ENCODE measurements at places on chromosomes 2 and 18. TPM values are rescaled to one million over a fixed set of nuclear protein-coding genes. Genes with fewer than 3 reads are reported as not detected.
A peak's percentile ranks its signal among the peaks of the same experiment; 100 is the strongest.

DNA sequence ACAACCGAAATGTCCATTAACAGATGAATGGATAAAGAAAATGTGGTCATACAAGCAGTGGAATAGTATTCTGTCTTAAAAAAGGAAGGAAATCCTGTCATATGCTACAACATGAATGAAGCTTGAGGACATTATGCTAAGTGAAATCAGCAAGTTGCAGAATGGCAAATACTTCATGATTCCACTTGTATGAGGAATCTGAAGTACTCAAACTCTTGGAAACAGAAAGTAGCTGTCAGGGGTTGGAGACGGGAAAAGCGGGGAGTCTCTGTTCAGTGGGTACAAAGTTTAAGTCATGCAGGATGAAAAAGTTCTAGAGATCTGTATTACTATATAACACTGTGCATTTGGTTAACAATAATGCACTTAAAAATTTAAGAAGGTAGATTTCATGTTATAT is 209.0 kb upstream of the SIX2 start:
- no peak overlapping the region for H3K4me3 ChIP-seq
- H3K36me3 ChIP-seq, result no peaks in the 10 kb centered on the region
- H3K4me1 ChIP-seq, result no peaks in the 10 kb centered on the region
- no peak overlapping the region for H3K27ac ChIP-seq
- H3K27me3 ChIP-seq, result peaks cover 3% of the 10 kb centered on the region

DNA sequence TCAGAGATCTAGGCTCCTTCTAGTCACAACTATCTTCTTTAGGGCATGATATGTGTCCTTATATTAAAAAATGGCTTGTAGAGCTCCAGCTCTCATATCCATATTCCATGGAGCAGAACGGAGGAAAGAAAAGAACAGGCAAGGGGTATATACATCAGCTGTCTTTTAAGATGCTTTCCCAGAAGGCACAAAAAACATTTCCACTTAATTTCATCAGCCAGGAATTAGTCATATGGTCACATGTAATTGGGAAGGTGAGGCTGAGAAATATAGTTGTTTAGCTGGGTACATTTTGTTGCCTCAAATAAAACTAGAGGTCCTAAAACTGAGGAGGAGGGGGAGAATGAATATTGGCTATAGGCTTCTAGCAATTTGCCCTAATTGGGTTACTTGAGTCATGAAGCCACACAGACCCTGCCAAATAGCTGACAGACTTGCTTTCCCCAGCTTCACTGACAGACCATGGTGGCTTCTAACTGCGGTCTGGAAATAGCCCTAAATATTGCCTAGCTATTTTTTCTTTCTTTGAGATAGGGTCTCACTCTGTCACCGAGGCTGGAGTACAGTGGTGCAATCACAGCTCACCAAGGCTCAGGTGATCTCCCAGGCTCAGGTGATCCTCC is 20.0 kb downstream of the MAIP1 start:
- DNase-seq, result no peak
- H3K4me3 ChIP-seq, result no peak overlapping the region
- no peak overlapping the region for H3K27ac ChIP-seq
- peaks cover 3% of the 10 kb centered on the region for H3K36me3 ChIP-seq
- H3K4me1 ChIP-seq, result peaks cover 9% of the 10 kb centered on the region
- H3K27me3 ChIP-seq, result no peaks in the 10 kb centered on the region

DNA sequence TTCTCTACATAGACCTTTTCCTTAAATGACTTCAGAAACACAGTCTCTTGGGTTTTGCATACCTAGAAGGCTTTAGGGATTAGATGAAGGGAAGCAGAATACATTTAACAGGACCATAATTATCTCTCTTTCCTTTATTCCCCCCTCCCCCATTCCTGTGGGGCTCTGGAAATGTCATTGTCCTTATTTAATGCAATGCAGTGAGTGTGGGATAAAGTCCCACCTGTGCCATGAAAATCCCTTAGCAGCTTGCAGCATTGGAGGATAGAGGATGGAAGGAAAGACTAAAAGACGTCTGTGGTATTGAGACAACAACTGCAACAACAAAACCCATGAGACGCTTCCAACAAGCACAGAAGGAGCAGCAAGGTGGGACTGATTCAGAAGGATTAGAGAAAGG is 117.8 kb upstream of the DCC start:
- no peaks in the 10 kb centered on the region for H3K27me3 ChIP-seq
- no peak for DNase-seq
- H3K27ac ChIP-seq, result no peak overlapping the region
- H3K36me3 ChIP-seq, result no peaks in the 10 kb centered on the region
- no peaks in the 10 kb centered on the region for H3K4me1 ChIP-seq

DNA sequence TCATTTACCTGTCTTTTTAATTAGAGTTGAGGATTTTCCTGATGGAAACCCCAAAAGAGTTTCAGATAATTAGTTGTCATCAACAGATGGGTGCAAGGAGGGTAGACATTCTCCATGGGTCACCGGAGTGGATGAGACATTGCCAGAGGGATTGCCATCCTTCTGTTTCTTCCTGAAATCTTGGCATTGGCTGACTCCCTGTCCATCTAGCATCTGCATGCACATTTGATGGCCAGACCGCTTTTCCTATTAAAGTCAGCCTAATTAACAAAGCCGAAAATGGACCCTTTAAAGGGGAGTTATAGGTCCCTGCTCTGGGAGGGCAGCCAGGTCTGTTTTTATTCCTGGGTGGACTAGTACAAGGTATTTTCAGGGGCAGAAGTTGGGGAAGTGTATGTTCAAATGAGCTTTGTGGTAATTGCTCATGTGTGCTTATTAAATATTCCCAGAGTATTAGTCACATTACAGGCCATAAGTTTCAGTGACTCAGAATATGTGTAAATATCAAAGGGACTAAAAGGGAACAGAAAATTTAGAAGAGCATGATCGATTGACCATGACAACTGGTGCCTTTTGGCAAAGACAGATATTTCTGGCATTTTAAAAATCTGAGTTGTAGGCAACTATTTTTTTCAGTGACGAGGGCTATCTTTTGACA is 209.8 kb downstream of the PHLPP1 start:
- H3K4me3 ChIP-seq, result no peak overlapping the region
- peaks cover 3% of the 10 kb centered on the region for H3K4me1 ChIP-seq
- H3K27ac ChIP-seq, result no peak overlapping the region
- H3K36me3 ChIP-seq, result no peaks in the 10 kb centered on the region
- H3K27me3 ChIP-seq, result no peaks in the 10 kb centered on the region

DNA sequence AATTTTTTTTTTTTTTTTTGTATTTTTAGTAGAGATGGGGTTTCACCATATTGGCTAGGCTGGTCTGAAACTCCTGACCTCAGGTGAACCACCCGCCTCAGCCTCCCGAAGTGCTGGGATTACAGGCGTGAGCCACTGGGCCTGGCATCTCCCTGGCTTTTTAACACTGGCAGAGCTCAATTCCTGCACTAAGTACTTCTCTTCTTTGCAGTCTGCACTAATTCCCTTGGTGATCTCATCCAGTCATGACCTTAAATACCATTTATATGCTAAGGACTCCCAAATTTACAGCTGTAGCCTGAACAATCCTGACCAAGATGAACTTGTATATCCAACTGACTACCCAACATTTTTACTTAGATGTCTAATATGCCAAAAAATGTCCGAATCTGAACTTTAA is 10.2 kb downstream of the PREPL start:
- H3K4me1 ChIP-seq, result peaks cover 23% of the 10 kb centered on the region
- H3K4me3 ChIP-seq, result no peak overlapping the region
- peak; percentile 79 for DNase-seq
- no peaks in the 10 kb centered on the region for H3K36me3 ChIP-seq

GRCh38 chr2:68771211-68771751 is 36.7 kb downstream of the ARHGAP25 start:
- H3K4me1 ChIP-seq, result peaks cover 25% of the 10 kb centered on the region
- H3K27ac ChIP-seq, result peak overlapping the region; percentile 34
- no peaks in the 10 kb centered on the region for H3K36me3 ChIP-seq
- H3K4me3 ChIP-seq, result no peak overlapping the region

- H3K27ac ChIP-seq, result no peak overlapping the region
- no peaks in the 10 kb centered on the region for H3K36me3 ChIP-seq
- no peak for DNase-seq
- no peak overlapping the region for H3K4me3 ChIP-seq
Observed at GRCh38 chr2:14577843-14578242, 54.7 kb upstream of the LRATD1 start.

GRCh38 chr18:13361431-13361830 is 142.9 kb downstream of the LDLRAD4 start:
- H3K27ac ChIP-seq, result no peak overlapping the region
- peaks cover 7% of the 10 kb centered on the region for H3K27me3 ChIP-seq
- DNase-seq, result no peak
- no peaks in the 10 kb centered on the region for H3K36me3 ChIP-seq

DNA sequence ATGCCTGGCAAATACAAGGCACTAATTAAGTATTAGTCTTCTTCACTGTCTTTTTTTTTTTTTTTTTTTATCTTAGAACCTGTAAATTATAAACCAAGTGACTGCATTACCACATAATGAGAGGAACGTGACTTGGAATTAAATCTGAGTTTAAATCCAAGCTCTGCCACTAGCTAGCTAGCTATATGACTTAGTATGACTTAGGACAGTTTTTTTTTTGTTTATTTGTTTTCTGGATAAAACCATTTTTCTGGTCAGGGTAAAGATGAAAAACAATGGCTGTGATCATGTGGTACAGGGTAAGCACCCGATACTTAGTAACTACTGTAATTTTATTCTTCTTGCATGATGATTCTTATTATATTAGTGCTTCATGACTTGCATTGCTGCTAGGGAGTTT is 191.8 kb upstream of the LRRTM1 start:
- H3K4me1 ChIP-seq, result peaks cover 15% of the 10 kb centered on the region
- H3K36me3 ChIP-seq, result no peaks in the 10 kb centered on the region
- DNase-seq, result no peak

- no peak for DNase-seq
- no peak overlapping the region for H3K27ac ChIP-seq
- no peak overlapping the region for H3K4me3 ChIP-seq
- no peaks in the 10 kb centered on the region for H3K36me3 ChIP-seq
Observed at GRCh38 chr2:10028988-10029874, 14.1 kb upstream of the KLF11 start.

GRCh38 chr18:58992301-58993231 is 127.9 kb downstream of the ZNF532 start:
- peak overlapping the region; percentile 1 for H3K4me3 ChIP-seq
- H3K27me3 ChIP-seq, result no peaks in the 10 kb centered on the region
- no peak for DNase-seq
- no peaks in the 10 kb centered on the region for H3K36me3 ChIP-seq

- H3K36me3 ChIP-seq, result no peaks in the 10 kb centered on the region
- H3K27me3 ChIP-seq, result peaks cover 6% of the 10 kb centered on the region
- DNase-seq, result no peak
Observed at GRCh38 chr2:69960821-69961220, 610 bp downstream of the ASPRV1 start.

- H3K4me3 ChIP-seq, result no peak overlapping the region
- no peaks in the 10 kb centered on the region for H3K4me1 ChIP-seq
- no peaks in the 10 kb centered on the region for H3K27me3 ChIP-seq
- no peak overlapping the region for H3K27ac ChIP-seq
- H3K36me3 ChIP-seq, result no peaks in the 10 kb centered on the region
- no peak for DNase-seq
Observed at GRCh38 chr2:165281387-165281786, 42.2 kb downstream of the SCN2A start.

DNA sequence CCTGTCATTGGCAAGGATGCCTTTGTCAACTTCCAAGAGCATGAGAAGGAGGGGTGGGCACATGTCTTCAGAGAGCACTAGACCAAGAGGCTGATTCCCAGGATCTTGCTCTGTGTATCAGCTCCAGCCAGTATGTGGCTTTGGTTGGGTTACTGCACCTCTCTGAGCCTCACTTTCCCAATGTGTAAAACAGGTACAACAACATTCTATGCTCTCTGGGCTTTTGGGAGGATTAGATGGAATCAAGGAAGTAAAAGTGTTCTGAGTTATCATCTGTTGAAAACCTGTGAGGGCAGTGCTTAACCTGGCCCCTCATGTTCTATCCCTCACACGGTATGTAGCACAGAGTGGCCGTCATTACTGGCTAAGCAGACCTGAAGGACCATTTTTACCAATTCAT is 103.9 kb downstream of the FHOD3 start:
- H3K36me3 ChIP-seq, result no peaks in the 10 kb centered on the region
- H3K27me3 ChIP-seq, result no peaks in the 10 kb centered on the region
- H3K4me3 ChIP-seq, result no peak overlapping the region
- H3K27ac ChIP-seq, result no peak overlapping the region
- no peaks in the 10 kb centered on the region for H3K4me1 ChIP-seq

GRCh38 chr2:10033251-10034006 is 9.9 kb upstream of the KLF11 start:
- no peaks in the 10 kb centered on the region for H3K27me3 ChIP-seq
- no peaks in the 10 kb centered on the region for H3K36me3 ChIP-seq
- DNase-seq, result no peak
- no peak overlapping the region for H3K4me3 ChIP-seq
- H3K4me1 ChIP-seq, result peaks cover 12% of the 10 kb centered on the region

DNA sequence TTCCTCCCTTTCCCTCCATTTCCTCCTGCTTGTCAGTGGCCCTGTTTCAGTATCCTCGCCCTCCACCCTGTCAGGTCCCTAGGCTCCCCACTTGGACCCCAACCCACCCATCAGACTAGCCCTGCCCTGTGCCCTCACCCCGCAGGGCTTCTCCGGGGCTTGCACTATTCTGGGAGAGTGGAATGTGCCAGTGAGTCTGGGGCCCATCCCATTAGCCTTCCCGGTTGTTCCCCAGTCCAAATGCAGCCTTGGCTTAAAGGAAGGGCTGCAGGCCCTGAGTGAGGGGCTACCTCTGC is 45.5 kb downstream of the MYO7B start:
- no peaks in the 10 kb centered on the region for H3K36me3 ChIP-seq
- H3K27ac ChIP-seq, result no peak overlapping the region
- no peak for DNase-seq
- peaks cover 4% of the 10 kb centered on the region for H3K4me1 ChIP-seq
- H3K27me3 ChIP-seq, result no peaks in the 10 kb centered on the region

GRCh38 chr2:228590681-228591080 is 409.2 kb upstream of the SPHKAP start:
- no peaks in the 10 kb centered on the region for H3K36me3 ChIP-seq
- H3K4me1 ChIP-seq, result no peaks in the 10 kb centered on the region
- DNase-seq, result no peak
- no peaks in the 10 kb centered on the region for H3K27me3 ChIP-seq

The KIAA2012 gene
- total RNA-seq, result not detected

The SGO2 gene
- 4.9 TPM for total RNA-seq

The PRKAG3 gene
- not detected for total RNA-seq

The ZAP70 gene
- total RNA-seq, result 0.73 TPM

The IL1R2 gene
- not detected for total RNA-seq

The C2orf66 gene
- 0.54 TPM for total RNA-seq

The G6PC2 gene
- total RNA-seq, result not detected

The LCT gene
- not detected for total RNA-seq

The COL5A2 gene
- 580 TPM for total RNA-seq

All from astrocyte (in vitro differentiated cells and primary cell).